ENCODE measurements at places on chromosomes 12 and 14.

- DNase-seq = no peak
- no peak overlapping the region for H3K27ac ChIP-seq
- H3K27me3 ChIP-seq = no peaks in the 10 kb centered on the region
- H3K36me3 ChIP-seq = no peaks in the 10 kb centered on the region
- H3K4me1 ChIP-seq = no peaks in the 10 kb centered on the region
These were observed 53.1 kb downstream of the SYNE3 start for GRCh38 chr14:95463171-95463901.

- H3K4me1 ChIP-seq = no peaks in the 10 kb centered on the region
- H3K4me3 ChIP-seq = no peak overlapping the region
- no peaks in the 10 kb centered on the region for H3K36me3 ChIP-seq
- H3K27me3 ChIP-seq = no peaks in the 10 kb centered on the region
- no peak overlapping the region for H3K27ac ChIP-seq
These were observed 124.2 kb downstream of the CACNA1C start for GRCh38 chr12:2177003-2177402.

DNA sequence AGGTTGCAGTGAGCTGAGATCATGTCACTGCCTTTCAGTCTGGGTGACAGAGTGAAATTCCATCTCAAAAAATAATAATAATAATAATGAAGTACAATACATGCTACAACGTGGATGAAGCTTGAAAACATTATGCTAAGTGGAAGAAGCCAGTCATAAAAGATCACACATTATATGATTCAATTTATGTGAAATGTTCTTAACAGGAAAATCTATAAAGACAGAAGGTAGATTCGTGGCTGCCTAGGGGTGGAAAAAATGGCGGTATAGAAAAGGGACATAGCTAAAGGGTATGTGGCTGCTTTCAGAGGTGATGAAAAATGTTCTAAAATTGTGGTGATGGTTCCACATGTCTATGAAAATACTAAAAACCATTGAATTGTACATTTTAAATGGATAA, 41.0 kb upstream of the AMIGO2 start:
- no peaks in the 10 kb centered on the region for H3K36me3 ChIP-seq
- H3K4me1 ChIP-seq = no peaks in the 10 kb centered on the region
- H3K4me3 ChIP-seq = no peak overlapping the region
- no peak for DNase-seq

GRCh38 chr14:33693237-33693636, 257.6 kb downstream of the EGLN3 start:
- H3K27ac ChIP-seq = no peak overlapping the region
- H3K27me3 ChIP-seq = no peaks in the 10 kb centered on the region
- H3K4me3 ChIP-seq = no peak overlapping the region
- no peak for DNase-seq
- H3K36me3 ChIP-seq = no peaks in the 10 kb centered on the region

DNA sequence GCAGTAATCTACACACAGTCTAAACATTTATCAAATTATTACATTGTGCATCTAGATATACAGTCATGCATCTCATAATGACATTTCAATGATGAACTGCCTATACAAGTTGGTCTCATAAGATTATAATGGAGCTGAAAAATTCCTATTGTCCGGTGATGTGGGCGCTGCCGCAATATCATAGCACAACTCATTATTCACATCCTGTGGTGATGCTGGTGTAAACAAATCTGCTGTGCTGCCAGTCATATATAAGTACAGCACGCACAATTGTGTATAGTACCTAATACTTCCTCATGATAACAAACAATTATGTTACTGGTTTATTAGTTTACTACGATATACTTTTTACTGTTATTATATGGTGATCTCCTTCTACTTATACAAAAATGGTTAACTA, 768.8 kb upstream of the NOVA1 start:
- no peaks in the 10 kb centered on the region for H3K36me3 ChIP-seq
- no peak for DNase-seq
- no peaks in the 10 kb centered on the region for H3K4me1 ChIP-seq
- H3K4me3 ChIP-seq = no peak overlapping the region
- H3K27me3 ChIP-seq = no peaks in the 10 kb centered on the region

GRCh38 chr14:94769391-94770250, at the start of gene GSC:
TSS of gene GSC (minus strand) at chr14:94770113. CDS start at chr14:94770015, 98 bp downstream.
- H3K36me3 ChIP-seq = no peaks in the 10 kb centered on the region
- no peak for DNase-seq
- peaks cover 3% of the 10 kb centered on the region for H3K27me3 ChIP-seq
- peak within 1 kb of the TSS; percentile 93 for H3K4me3 ChIP-seq

DNA sequence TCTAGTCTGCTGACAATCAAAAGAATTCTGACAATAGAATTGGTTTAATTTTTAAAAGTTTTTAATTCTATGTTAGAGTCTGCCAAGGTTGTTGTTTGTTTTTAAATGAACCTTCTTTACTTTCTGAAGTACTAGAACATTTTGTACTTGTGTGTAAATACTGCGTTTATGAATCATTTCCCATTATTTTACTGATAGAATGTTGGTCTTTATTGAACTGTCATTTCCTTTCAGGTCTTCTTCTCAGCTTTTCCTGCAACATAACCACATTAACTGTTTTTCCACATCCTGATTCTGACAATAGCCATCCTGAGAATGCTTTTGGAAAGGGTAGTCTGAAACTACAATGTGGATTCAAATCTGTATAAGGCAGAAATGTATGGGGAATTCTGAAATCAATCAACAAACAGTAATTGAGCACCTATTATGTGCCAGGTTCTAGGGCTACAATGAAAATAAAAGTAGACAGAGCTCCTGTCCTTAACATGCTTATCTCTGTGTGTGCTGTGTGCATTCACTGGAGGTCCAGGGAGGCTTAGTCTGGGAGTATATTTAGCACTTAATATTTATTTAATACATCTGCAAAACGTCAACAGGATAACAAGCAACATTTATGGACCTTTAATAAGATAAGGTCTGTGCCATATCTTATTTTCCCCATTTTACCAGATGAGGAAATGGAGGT, 73.1 kb upstream of the SLC38A2 start:
- H3K4me3 ChIP-seq = no peak overlapping the region
- H3K4me1 ChIP-seq = no peaks in the 10 kb centered on the region
- H3K27me3 ChIP-seq = no peaks in the 10 kb centered on the region
- no peak for DNase-seq

DNA sequence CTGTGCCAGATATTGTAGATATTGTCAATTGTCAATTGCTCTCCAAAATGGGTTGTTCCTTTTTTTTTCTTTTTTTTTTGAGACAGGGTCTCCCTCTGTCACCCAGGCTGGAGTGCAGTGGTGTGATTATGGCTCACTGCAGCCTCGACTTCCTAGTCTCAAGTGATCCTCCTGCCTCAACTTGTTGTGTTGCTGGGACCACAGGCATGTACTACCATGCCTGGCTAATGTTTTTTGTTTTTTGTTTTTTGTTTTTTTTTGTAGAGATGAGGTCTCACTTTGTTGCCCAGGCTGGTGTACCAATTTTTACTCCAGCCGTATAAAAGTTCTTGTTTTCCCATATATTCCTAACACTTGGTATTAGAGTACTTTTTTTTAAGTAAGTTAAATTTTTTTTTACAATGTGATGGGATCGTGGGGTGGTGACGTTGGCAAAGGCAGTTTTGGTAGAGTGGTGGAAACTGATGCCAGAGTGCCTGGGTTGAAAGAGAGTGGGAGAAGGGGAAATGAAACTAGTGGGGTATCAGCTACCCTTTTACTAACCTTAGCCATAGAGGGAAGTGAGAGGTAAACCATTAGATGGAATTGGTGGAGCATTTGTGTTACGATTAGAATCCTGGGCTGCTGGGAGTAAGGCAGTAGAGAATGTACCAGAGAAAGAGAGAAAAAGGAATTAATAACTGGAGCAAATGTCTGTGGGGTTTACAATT, 33.0 kb upstream of the CFAP54 start:
- no peak for DNase-seq
- no peak overlapping the region for H3K4me3 ChIP-seq
- no peaks in the 10 kb centered on the region for H3K4me1 ChIP-seq
- H3K27me3 ChIP-seq = no peaks in the 10 kb centered on the region

DNA sequence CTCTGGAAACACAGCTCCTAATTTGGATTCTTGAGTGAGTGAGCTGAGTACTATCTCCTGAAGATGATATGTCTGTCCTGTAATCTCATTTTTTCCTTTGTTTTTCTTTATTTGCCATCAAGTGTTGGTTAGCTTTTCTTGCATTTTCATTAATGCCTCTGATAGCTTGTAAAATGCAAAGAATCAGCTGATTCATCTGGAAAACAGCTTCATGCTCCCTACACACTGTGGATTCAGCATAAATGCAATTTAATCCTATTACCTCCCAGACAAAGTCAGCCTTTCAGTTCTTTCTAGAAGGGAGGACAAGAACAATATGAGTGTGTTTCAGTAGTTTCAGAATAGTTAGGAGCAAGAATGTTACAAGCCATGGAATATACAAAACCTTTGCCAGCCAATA, 79.4 kb downstream of the DACT1 start:
- DNase-seq = no peak
- H3K4me3 ChIP-seq = no peak overlapping the region
- H3K36me3 ChIP-seq = no peaks in the 10 kb centered on the region
- H3K27ac ChIP-seq = no peak overlapping the region
- no peaks in the 10 kb centered on the region for H3K27me3 ChIP-seq
- no peaks in the 10 kb centered on the region for H3K4me1 ChIP-seq

DNA sequence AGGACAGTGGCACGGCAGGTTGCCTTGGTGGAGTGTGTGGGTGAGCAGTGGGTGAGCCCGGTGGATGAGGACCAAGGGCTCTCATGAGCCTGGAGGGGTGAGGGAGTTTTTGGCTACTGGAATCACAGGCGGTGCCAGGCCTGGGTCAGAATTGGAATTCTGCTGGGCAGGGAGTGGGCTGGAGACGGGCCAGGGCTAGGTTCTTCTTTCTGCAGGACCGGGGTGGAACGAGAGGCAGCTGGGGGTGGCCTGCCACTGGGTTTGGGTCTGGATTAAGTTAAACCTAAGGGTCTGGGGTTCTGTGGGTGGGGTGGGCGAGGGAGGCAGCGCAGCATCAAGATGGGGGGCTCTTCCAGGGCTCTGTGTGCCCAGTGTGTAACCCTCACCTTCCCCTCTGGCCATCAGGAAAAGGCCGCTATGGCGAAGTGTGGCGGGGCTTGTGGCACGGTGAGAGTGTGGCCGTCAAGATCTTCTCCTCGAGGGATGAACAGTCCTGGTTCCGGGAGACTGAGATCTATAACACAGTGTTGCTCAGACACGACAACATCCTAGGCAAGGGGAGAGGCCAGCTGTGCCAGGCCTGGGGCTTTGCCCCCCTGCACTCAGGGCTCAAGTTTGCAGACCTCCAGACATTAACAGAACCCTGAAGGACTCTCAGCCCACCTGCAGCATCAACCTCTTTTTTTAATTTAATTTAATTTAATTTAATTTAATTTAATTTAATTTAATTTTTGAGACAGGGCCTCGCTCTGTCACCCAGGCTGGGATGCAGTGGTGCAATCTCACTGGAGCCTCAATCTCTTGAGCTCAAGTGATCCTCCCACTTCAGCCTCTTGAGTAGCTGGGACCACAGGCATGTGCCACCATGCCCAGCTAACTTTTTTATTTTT, 7.0 kb downstream of the ACVRL1 start:
- H3K27ac ChIP-seq = no peak overlapping the region
- no peaks in the 10 kb centered on the region for H3K36me3 ChIP-seq
- no peak for DNase-seq
- no peaks in the 10 kb centered on the region for H3K27me3 ChIP-seq
- no peak overlapping the region for H3K4me3 ChIP-seq

GRCh38 chr12:9706086-9706685, 26.7 kb downstream of the CLECL1 start:
- no peaks in the 10 kb centered on the region for H3K27me3 ChIP-seq
- H3K36me3 ChIP-seq = no peaks in the 10 kb centered on the region
- no peak overlapping the region for H3K4me3 ChIP-seq
- no peaks in the 10 kb centered on the region for H3K4me1 ChIP-seq
- no peak overlapping the region for H3K27ac ChIP-seq
- DNase-seq = no peak

DNA sequence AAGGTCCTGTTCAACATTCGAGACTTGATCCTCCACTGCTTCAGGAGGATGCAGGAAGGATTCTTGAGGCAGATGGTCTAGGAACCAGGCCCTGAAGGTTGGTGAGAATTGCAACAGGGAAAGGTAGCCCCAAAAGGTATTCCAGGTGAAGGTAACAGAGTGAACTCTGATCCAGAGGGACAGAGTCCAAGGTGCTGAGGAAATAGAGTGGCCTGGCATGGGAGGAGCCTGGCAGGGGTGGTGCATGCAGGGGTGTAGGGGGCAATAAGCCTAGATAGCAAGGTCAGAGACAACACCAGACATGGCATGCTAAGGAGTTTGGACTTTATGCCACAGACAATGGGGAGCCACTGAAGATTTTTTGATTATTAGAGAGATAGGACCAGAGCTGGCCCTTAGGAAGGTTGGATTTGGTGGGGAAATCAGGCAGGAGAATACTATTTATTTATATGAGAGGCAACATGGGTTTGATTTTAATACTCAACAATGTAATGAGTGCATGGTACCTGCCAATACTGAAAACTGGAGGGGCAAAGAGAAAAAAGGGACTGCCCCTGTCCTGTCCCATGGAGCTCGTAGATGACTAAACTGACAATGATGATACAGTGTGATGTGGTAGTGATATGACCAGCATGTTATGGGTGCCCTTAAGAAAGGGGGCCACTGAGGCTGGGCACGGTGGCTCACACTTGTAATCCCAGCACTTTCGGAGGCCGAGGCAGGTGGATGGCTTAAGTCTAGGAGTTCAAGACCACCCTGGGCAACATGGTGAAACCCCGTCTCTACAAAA, 50.5 kb upstream of the TMED10 start:
- H3K27ac ChIP-seq = no peak overlapping the region
- DNase-seq = no peak
- peaks cover 2% of the 10 kb centered on the region for H3K4me1 ChIP-seq
- H3K36me3 ChIP-seq = no peaks in the 10 kb centered on the region
- no peaks in the 10 kb centered on the region for H3K27me3 ChIP-seq
- H3K4me3 ChIP-seq = no peak overlapping the region

- DNase-seq = no peak
- H3K36me3 ChIP-seq = no peaks in the 10 kb centered on the region
- no peak overlapping the region for H3K4me3 ChIP-seq
- no peaks in the 10 kb centered on the region for H3K27me3 ChIP-seq
- H3K4me1 ChIP-seq = no peaks in the 10 kb centered on the region
These were observed 75.9 kb downstream of the AEBP2 start for GRCh38 chr12:19515179-19515578.

- H3K27me3 ChIP-seq = no peaks in the 10 kb centered on the region
- H3K4me3 ChIP-seq = no peak overlapping the region
- no peaks in the 10 kb centered on the region for H3K36me3 ChIP-seq
- no peak overlapping the region for H3K27ac ChIP-seq
- no peak for DNase-seq
- no peaks in the 10 kb centered on the region for H3K4me1 ChIP-seq
These were observed 110.3 kb downstream of the SLC38A1 start for GRCh38 chr12:46158501-46158900.

Data from breast epithelium (tissue), 4 donors.